ENCODE measurements at places on chromosomes 16 and 17.

GRCh38 chr17:62562656-62563055, 64.8 kb upstream of the MRC2 start:
- no peak for DNase-seq

GRCh38 chr17:46141645-46142044, 51.6 kb downstream of the KANSL1 start:
- DNase-seq: no peak

DNA sequence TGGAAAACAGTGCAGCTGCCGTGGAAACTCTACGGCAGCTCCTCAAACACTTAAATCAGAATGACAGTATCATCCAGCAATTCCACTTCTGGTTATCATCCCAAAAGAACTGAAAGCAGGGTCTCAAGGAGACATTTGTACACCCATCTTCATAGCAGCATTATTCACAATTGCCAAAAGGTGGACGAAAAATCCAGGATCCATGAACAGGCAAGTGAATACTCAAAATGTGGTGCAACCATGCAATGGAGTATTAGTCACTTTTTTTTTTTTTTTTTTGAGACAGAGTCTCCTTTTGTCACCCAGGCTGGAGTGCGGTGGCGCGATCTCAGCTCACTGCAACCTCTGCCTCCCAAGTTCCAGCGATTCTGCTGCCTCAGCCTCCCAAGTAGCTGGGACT, 10.6 kb upstream of the AATK start:
- DNase-seq: no peak

DNA sequence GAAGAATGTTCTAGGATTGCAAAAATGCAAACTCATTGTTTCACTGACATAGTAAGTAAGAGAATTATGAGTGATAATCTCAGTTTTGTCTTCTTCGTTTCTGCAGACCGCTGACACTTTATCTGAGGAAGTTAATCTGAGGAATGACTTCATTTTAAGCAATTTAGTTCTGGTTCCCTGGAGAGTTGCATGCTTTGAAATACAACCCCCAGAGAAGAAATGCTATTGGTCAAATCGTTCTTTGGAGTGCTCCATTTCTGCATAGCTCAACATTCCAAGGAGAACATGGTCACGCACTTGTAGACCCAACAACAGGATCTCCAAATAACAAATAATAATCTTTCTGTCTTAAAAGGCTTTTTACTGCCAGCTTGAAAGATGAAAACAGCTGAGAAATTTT, 427.1 kb downstream of the GRIN2A start:
- no peak for DNase-seq

GRCh38 chr16:73527187-73527586, 479.3 kb upstream of the ZFHX3 start:
- no peak for DNase-seq

DNA sequence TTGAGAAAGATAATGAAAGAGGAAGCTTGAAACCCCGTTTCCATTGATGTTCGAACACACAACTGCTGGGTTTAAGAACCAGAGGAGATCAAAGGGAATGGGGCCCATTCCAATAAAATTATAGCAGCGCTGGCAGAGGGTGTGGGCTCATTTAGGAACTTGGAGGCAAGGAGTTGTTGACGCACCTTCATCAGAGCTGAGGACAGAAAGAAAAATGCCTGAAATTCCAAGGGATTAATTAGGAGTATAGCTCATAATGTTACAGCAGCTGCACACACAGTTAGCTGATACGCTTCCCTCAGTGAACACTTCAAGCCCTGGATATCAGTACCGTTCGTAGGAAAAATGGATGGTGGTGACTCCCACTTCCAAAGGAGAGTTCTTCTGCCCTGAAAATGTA, 127.2 kb downstream of the AXIN2 start:
- DNase-seq: no peak

GRCh38 chr16:23206986-23207385, 24.4 kb downstream of the SCNN1G start:
- DNase-seq: no peak

DNA sequence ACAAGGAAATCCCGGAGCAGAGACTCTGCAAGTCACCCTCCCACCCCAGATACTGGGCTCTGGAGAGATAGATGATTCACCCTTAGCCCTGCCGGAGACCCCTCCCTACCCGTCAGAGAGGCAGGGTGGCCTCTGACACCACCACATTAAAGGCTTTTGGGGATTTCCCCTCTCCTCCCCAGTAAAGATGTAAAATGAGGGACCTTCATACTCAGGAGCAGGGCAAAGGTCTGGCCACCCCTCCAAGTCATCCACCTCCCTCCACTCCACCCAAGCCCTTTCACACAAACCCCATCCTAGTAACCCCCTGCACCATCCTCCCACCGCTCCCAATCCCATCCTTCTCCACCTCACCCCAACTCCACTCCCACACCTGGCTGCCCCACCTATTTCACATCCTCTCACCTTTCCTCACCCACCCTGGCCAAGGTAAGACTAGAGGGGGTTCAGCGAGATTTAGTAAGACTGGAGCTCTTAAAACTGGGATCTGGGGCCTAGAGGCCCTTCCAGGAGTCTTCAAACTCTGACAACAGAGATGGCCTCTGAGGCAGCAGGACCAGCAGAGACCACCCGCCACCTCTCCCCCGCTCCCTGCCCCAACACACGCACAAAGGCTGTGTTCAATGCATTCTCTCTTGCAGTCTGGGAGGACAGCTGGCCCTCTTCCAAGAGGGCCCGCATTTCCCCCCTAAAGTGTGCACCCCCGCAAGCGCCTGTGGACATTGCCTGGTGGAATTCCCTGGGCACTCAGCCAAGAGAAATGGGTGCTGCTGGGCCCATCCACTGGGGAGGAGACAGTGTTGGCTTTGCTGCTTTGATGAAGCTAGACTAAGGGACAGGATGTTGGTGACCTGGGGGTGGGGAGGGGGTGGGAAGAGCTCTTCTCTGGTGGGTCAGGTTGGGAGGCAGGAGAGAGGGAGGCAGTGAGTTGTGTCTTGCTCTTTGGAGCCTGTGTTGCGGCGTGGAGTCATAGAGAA, 1.1 kb downstream of the ABAT start:
- no peak for DNase-seq

- no peak for DNase-seq
Measured at GRCh38 chr16:15053904-15054303, 2.0 kb downstream of the NTAN1 start.

GRCh38 chr17:76039121-76039520, 12.0 kb upstream of the EVPL start:
- DNase-seq: no peak

GRCh38 chr16:72877374-72878028, 170.4 kb downstream of the ZFHX3 start:
- no peak for DNase-seq

- DNase-seq: no peak
Measured at GRCh38 chr17:47840001-47840741, 902 bp downstream of the SCRN2 start.

GRCh38 chr17:34484193-34484733, 95.1 kb upstream of the TMEM132E start:
- DNase-seq: no peak

DNA sequence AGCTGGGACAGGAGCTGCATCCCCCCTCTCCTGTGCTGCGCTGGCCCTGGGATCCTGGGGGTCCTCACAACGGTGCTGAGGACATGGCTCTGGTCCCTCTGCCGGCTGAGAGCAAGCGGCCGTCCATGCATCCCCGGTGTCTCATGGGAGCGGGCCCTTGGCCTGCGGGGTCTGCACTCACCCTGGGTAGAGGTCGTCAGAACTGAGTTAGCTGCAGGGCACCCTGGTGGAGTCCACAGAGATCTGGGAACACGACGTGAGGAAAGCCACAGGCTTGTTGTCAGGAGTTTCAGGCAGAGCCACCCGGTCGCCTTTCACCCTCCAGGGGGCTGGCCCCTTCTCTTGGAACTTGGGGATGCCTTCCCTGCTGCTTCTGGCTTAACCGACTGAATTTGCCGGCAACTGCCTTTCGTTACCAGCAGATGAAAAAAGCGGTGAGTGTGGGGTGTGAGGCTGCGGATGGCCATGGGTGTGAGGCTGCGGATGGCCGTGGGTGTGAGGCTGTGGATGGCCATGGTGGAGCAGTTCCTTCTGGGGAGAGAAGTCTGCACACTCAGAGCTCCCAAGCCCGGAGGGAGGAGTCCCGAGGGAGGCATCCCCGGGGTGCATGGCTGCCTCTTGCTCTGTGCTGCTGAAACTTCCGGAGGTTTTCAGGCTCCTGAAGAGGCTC, 81.7 kb downstream of the LMF1 start:
- no peak for DNase-seq

DNA sequence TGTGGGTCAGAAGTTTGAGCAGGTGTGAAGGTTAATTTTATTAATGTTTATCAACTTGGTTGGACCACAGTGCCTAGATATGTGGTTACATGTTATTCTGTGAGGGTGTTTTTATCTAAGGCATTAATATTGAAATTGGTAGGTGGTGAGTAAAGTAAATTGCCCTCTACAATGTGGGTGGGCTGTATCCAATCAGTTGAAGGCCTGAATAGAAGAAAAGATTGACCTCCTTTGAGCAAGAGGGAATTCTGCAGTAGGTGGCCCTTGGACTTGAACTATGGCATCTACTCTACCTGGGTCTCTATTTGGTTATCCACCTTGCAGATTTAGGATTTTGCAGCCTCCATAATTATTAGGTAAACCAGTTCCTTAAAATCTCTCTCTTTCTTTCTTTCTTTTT, 356.8 kb upstream of the EEF2KMT start:
- no peak for DNase-seq

DNA sequence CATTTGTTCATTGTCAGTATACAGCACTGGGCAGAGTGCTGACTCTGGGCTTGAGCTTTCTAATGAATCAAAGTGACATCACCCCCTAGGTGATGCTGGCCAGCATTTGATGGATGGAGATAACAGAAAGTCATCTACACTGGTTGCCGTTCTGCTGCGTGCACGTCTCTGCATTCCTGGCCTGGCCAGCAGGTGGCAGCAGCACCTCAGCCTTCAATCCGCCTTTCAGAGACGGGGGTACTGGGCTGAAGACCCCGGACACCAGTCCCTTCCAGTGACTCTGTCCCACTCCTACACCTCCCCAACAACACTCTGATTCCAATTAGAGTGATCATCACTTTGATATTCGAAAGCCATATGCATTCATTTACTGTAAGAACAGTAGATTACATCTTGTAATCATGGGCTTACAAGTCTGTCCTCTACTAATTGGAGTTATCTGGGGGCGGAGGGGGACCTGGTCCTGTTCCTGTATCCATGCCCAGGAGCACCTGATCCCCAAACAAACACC, 6.0 kb downstream of the CPSF4L start:
- no peak for DNase-seq

DNA sequence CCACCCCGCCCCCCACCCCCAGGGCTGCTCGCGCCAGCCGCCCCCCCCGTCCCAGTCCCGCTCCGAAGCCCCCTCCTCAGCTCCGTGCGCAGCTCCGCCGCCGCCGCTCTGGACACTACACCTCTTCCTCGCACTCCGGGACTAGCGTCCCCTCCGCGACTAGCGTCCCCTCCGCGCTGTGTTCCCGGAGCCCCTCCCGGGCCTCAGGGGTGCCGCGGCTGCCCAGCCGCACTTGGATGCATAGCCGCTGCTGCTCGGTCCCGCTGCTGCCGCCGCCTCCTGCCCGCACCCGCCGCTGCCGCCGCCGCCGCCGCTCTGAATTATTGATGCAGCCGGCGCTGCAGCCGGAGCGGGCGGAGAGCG, at the start of gene CBLN1:
Gene CBLN1 (minus strand): TSS at position 359 of the 363 bp plus-strand sequence. CDS start 373 bp downstream, outside the sequence.
- DNase-seq: no peak

DNA sequence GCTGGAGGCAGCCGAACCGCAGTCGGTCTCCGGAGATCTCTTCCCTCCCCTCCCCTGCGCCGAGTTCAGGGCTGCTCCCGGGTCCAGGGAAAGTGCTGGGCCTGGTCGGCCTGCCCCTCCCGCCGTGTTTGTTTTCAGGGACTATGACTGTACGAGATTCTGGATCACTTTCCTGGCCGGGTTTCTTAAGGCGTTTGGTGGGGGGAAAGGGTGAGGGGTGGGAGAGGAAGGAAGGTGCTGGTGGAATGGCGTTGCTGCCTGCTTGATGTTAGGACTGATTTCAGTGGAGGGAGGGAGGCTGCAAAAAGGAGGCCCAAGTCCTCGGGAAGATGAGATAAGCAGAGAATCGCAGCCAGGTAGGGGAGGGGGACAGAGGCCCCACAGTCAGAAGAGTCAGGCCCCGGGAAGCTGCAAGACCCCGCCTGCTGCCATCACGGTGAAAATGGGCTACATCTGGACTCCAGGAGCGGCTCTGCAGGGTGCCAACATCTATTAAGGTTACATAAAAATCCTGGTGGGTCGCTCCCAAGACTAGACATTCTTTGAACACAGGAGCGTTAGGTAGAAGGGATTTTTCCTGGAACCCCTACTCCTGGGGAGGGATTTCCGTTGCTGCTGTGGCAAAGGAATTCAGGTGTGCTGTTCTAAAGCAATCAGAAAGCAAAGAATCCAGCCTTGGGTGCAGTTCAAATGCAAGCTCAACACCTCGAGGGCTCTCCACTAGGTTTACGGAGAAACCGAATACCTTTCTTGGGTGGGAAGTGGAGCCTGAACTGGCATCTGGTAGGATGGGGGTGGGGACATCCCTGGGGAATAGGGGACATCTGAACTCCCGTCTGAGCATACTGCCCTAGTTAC, 1.2 kb downstream of the ARHGAP44 start:
- no peak for DNase-seq

DNA sequence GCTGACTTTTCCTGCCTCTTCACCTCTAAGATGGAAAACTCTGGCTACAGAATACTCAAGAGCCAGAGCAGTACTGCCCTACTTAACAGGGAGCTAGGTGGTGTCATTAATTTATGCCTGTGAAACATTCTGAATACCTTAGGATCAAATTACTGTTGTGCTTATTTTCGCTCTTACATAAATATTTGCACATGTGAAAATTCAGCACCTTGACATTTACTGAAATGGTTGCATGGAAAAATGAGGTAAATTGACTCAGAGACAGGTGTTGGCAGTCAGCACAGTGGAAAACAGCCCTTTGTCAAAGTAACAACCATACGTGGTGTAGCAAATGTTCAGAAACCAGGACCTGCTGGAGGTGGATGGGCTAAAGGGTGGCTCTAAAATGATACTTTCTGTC, 193.6 kb downstream of the CDH8 start:
- no peak for DNase-seq
